ENCODE measurements at places on chromosomes 12 and 14.

GRCh38 chr12:6824085-6824775 lies 2.6 kb downstream of the GPR162 start:
- no peak for DNase-seq

- no peak for DNase-seq
Observed at GRCh38 chr14:69281450-69282169, 21.7 kb downstream of the GALNT16 start.

GRCh38 chr12:40011775-40012129 lies 94.1 kb downstream of the SLC2A13 start:
- no peak for DNase-seq

DNA sequence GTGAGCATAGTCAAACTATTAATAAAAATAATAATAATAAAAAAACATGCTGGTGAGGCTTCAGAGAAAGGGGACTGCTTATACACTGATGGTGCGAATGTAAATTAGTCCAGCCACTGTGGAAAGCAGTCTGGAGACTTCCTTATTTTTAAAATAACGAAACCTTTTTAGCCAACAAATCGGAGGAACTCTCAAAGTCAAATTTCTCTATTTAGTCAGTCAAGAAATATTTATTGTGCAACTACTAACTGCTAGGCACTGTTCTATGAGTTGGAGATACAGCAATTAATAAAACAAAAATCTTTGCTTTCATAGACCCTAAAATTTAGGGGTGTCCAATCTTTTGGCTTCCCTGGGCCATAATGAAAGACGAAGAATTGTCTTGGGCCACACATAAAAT lies 10.8 kb downstream of the TAOK3 start:
- DNase-seq, result no peak

DNA sequence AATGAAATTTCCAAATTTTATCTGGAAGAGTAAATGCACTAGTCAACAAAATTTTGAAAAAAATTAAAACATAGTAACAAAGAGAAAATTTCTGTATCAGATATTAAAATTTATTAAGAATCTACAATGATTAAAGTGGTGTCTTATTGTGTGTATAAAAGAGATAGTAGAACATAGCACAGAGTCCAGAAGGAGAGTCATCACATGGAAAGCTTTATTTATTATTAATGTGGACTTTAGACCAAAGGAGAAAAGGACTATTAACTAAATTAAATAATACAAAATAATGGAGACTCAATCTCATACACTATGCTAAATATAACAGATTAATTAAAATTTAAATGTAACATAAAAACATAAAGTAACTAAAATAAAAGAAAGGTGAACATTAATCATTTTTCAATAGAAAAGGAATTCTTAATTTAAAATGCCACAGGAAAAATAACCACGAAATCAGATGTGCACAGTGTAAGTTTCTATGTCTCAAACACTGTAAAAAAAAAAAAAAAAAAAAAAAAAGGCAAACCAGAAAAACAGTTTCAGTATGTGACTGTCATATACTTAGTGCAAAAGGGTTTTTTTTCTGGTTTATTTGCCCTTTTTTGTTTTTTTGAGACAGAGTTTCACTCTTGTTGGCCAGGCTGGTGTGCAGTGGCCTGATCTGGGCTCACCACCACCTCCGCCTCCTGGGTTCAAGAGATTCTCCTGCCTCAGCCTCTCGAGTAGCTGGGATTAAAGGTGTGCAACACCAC lies 95.4 kb downstream of the MYF5 start:
- no peak for DNase-seq

GRCh38 chr12:55931780-55932550 lies 1.0 kb downstream of the DGKA start:
- DNase-seq, result peak; percentile 50

DNA sequence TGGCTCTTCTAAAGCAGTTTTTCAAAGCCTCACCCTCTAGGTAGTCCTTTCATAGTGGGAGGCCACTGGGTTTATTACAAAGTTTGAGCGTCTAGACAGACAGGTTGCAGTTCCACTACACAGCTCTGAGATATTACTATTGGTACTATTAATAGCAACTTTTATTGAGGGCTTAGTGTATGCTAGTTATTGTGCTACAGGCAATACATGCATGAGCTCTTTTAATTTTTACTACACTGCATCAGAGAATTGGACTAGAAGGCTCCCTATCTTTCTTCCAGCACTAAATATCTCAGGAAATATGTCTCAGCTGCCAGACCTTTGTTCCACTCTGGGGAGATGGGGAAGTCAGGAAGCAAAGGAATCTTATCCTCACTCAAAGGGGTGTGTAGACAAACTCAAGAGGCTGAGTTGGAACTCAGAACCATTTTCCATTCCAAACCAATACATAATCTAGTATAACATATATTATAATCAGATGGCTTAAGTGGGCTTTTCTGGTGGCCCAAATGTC lies 161.8 kb upstream of the SLC38A2 start:
- no peak for DNase-seq

DNA sequence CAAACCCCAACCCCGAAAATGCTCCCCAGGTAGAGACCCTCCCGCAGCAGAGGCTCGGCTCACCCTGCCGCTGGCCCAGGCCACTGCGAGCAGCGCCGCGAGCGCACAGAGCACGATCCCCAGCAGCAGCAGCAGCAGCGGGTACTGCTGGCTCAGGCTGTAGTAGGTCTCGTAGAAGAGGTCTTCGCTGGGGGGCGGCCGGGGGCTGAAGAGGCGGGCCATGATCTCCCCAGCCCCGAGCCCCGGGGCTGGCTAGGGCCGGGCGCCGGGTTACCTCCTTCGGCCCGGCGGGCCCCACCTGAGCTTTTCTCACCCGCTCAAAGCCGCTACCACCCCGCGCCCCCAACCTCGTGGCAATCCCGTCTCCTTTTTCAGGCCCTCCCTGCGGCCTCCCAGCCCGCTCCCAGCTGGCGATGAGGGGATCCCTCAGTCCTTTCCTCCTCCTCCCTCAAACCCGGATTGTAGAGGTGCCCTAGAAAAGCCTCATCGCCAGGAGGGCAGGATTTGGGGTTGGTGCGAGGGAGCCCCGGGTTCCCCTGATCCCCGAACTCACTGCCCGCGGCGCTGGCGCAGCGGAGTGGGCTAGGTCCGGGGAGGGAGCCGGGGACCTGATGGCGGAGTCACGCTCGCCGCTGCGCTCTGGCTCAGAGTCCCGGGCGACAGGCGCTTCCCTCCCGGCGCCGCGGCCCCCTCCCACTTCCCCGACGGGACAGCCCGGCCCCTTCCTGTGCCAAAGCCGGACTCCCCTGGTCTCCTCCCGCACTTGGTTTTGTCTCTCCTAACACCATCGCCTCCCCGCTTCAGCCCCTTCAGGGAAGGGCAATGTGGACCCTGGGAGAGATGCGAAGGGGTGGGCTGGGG lies at the start of gene ADCY4:
TSS of gene ADCY4 (minus strand) at position 641 of the 861 bp plus-strand sequence. CDS start at position 222, 419 bp downstream.
- DNase-seq, result no peak

- DNase-seq, result no peak
Observed at GRCh38 chr12:52437508-52437907, 3.3 kb upstream of the KRT75 start.

DNA sequence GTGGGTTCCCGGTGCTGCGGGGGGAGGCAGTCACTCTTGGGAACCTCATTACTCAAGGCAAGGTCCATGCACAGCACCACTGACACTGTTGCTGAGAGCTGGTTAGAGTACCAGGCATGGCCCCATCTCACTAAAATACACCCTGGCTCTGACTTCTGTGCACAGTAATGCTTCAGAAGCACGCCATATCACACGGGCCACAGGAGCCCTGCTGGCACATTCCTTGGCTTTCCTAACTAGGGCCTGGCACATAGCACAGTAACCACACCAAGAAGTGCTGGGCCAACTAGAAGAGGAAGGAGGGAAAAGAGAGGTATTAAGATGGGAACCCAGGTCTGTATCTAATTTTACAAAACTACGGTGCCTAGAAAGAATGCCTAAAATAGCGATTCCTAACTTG lies 13.5 kb upstream of the RAB35 start:
- no peak for DNase-seq

GRCh38 chr14:22920697-22921096 lies 1.7 kb upstream of the RBM23 start:
- DNase-seq, result no peak

- DNase-seq, result no peak
Observed at GRCh38 chr12:109768901-109769670, 55.5 kb downstream of the FAM222A start.
